ENCODE measurements at places on chromosomes 13 and 19. TPM values are rescaled to one million over a fixed set of nuclear protein-coding genes. Genes with fewer than 3 reads are reported as not detected.

DNA sequence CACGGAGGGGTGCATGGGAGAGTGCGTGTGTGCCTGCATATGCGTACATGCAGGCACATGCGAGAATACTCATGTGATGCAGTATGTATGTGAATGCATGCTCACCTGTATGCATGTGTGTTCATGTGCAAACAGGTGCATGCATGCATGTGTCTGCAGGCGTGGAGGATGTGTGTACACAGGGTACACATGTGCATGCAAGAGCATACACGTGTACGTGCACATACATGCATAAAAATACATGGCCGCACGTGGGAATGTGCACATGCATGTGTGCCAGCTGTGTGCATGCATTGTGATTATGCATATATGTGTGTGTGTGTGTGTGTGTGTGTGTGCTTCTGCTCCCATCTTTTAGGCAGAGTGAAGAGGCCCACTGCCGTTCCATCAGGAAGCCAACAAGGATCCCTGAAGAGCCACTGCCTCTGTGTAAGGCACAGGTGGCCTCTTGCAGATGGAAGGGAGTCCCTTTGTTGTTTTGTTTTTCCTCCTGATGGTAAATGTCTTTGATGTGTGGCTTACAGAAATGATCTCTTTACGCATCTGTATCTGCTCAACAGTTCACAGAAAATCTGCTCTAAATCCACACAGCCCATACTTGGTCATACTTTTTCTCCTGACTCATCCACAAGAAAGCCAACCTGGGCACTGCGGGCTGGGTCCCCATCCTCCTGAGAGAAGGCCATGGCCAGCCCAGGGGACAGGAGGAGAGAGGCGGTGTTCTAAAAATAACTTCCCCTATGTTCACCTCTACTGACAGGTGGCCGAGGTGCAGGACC is 50.7 kb downstream of the KLF2 start:
- peaks cover 20% of the 10 kb centered on the region for H3K36me3 ChIP-seq
- peak overlapping the region; percentile 28 for H3K27ac ChIP-seq
- no peak for DNase-seq
- H3K4me3 ChIP-seq = no peak overlapping the region

GRCh38 chr19:18904334-18905057 is 8.5 kb upstream of the CERS1 start:
- H3K36me3 ChIP-seq = no peaks in the 10 kb centered on the region
- H3K4me3 ChIP-seq = no peak overlapping the region
- DNase-seq = no peak

DNA sequence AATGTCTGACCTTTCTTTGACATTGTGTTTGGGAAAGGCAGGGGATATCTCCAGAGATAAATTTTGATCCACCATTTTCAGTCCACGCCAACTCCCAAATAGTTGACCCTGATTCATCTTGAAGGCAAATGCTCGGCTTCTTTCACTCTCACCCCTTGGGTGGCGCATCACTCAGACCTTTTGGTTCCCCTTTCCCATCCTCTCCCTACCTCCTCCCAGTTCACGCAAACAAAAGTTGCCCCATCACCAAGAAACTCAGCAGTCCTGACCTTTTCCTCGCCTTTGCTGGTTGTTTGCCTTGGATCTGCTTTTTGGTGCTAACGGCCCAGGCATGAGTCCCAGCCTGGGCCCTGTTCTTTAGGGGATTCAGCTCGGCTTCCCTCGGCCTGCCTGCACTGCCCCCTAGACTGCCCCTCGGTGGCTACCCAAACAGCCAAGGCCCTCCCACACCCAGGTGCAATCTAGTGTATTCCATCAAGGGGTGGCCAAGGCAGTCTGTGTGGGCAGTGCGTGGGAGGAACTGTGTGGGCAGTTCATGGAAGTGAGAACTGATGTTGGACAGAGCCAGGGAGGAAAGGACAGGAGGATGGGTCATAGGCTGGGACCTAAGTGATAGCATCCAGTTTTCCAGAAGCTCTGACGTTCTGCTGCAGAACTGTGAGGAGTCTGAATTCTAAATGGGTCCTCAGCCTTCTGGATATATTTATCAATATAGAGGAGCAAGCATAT is 255.7 kb downstream of the DLEU7 start:
- H3K36me3 ChIP-seq = no peaks in the 10 kb centered on the region
- no peak overlapping the region for H3K4me3 ChIP-seq
- peaks cover 25% of the 10 kb centered on the region for H3K4me1 ChIP-seq

GRCh38 chr13:99442273-99442895 is 58.9 kb upstream of the TM9SF2 start:
- peak overlapping the region; percentile 40 for H3K27ac ChIP-seq
- peaks cover 27% of the 10 kb centered on the region for H3K27me3 ChIP-seq
- H3K4me3 ChIP-seq = no peak overlapping the region
- DNase-seq = no peak

- H3K27ac ChIP-seq = no peak overlapping the region
- H3K36me3 ChIP-seq = no peaks in the 10 kb centered on the region
- peaks cover 12% of the 10 kb centered on the region for H3K27me3 ChIP-seq
- H3K4me3 ChIP-seq = no peak overlapping the region
- peaks cover 4% of the 10 kb centered on the region for H3K4me1 ChIP-seq
Observed at GRCh38 chr13:80870186-80870585, 529.3 kb upstream of the SPRY2 start.

The RXFP2 gene
- not detected for total RNA-seq

The PRR22 gene
- total RNA-seq = 5.2 TPM

The DHDH gene
- 3.4 TPM for total RNA-seq

The KLK13 gene
- total RNA-seq = 1.5 TPM

The KLK12 gene
- total RNA-seq = 1.6 TPM

DNA sequence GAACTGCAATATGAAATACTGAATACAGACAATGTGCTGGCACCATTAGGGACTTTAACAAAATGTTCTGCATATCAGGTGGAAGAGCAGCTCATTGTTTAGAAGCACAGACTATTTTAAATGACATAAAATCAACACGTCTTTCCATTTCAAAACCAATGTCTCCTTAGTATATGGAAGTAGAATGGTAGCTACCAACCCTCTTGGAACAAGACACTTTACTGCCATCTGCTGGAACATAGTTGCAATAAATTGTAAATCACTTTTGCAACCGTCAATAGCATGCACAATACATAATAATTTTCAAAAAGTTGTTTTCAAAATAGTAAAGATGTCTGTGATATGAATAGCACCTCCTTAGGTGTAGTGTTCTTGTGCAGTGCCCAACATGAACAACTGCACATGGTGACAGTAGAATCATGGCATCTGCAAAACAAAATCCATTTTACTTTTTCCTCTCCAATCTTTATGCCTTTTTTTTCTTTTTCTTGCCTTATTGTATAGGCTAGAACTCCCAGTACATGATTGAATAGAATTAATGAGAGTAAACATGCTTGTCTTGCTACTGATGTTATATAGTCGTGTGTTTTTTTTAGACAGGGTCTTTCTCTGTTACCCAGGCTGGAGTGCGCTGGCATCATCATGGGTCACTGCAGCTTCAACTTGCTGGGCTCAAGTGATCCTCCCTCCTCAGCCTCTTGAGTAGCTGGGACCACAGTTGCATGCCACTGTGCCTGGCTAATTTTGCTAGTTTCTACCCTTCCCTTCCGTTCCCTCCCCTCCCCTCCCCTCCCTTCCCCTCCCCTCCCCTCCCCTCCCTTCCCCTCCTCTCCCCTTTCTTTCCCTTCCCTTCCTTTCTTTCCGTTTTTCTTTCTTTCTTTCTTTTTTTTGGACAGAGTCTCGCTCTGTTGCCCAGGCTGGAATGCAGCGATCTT is 7.8 kb upstream of the LYPD5 start:
- no peaks in the 10 kb centered on the region for H3K4me1 ChIP-seq
- no peak overlapping the region for H3K27ac ChIP-seq
- DNase-seq = no peak

DNA sequence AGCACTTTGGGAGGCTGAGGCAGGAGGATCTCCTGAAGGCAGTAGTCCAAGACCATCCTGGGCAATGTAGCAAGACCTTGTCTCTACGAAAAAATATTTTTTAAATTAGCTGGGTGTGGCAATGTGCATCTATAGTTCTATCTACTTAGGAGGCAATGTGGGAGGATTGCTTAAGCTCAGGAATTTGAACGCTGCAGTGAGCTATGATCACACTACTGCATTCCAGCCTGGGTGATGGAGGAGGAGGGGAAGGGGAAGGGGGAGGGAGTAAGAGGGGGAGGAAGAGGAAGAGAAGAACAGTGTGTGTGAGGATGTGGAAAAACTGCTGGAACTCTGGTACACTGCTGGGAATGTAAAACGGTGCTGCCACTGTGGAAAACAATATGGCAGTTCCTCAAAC is 9.2 kb upstream of the CLIP3 start:
- H3K4me1 ChIP-seq = peaks cover 10% of the 10 kb centered on the region
- H3K36me3 ChIP-seq = peaks cover 4% of the 10 kb centered on the region
- peak overlapping the region; percentile 70 for H3K27ac ChIP-seq
- no peaks in the 10 kb centered on the region for H3K27me3 ChIP-seq
- H3K4me3 ChIP-seq = no peak overlapping the region
- DNase-seq = no peak

DNA sequence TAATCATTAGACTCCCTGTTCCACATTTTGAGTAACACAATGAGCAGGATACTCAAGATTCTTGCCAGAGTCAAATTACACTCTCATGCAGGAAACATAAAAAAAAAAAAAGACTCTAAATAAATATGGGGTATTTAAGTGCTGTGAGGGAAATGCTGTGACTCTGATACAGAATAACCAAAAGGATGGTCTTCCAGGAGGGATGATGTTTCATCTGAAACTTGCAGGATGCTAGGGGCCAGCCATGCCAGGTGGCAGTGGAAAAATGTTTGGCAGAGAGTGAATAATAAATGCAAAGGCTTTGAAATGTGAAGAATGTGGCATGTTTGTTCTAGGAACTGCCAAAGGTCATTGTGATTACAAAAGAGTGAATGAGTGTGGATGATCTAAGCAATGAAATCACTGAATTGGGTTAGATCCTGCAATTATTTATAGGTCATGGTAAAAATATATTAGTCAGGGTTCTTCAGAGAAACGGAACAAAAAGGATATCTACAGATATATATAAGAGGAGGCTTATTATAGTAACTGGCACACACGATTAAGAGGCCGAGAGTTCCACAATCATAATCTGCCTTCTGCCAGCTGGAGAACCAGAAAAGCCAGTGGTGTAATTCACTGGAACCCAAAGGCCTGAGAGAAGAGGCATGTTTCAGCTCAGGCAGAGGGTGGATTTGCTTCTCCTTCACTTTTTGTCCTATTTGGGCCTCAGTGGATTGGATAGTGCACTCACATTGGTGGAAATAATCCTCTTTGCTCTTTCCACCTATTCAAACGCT is 1832.8 kb upstream of the MIR17HG start:
- peak overlapping the region; percentile 47 for H3K27ac ChIP-seq
- H3K36me3 ChIP-seq = no peaks in the 10 kb centered on the region

GRCh38 chr19:12828494-12828893 is 5.9 kb downstream of the RTBDN start:
- H3K4me1 ChIP-seq = peaks cover 8% of the 10 kb centered on the region
- no peak for DNase-seq
- H3K27me3 ChIP-seq = peaks cover 84% of the 10 kb centered on the region
- no peak overlapping the region for H3K27ac ChIP-seq

DNA sequence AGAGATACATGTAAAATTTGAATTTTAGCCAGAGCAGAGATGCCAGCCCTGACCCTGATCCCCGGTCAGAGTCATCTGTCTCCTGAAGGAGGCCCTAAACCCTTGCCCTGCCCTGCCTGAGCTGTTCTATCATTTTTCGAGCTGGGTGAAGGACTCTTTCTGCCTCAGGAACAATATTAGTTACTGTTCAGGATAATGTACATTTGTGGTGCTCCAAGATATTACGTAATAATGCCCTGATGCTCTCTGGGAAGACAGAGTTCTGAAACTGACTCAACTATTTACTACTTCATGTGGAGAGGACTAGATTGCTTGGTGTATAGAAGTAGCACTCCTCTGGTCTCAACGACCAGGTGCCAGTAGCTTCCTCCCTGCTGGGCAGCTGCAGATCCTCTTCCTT is 37.9 kb upstream of the UBL3 start:
- no peaks in the 10 kb centered on the region for H3K36me3 ChIP-seq
- no peaks in the 10 kb centered on the region for H3K27me3 ChIP-seq
- no peak overlapping the region for H3K4me3 ChIP-seq
- no peak overlapping the region for H3K27ac ChIP-seq

DNA sequence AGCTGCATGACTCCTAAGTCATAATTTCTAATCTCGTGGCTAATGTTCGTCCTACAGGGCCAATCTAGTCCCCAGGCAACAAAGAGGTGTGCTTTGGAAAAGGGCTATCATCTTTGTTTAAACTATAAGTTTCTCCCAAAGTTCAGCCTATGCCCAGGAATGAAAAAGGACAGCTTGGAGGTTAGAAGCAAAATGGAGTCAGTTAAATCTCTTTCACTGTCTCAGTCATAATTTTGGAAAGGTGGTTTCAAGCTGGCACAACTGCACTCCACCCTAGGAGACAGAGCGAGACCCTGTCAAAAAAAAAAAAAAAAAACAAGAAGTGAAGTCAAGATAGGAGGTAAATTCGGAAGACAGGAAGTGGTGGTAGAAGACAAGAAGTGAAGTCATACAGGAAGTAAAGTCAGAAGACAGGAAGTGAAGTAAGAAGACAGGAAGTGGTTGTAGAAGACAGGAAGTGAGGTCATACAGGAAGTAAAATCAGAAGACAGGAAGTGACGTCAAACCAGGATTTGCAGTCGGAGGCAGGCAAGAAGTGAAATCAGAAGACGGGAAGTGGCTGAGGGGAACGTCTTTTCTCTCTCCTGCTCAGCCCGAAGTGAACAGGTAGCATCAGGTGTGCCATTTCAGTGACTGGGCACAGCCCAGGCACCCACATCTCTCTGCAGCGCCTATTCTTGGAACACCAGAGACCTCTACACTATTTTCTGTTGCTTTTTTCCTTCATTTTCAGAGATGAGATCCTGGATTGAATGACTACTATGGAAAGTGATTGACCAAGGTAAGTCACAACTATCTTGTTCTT is 32.2 kb downstream of the GP6 start:
- peaks cover 39% of the 10 kb centered on the region for H3K27me3 ChIP-seq
- H3K4me1 ChIP-seq = peaks cover 6% of the 10 kb centered on the region
- peaks cover 27% of the 10 kb centered on the region for H3K36me3 ChIP-seq
- H3K4me3 ChIP-seq = peak overlapping the region; percentile 88

GRCh38 chr19:4268816-4269430 is 10.1 kb upstream of the SHD start:
- no peak overlapping the region for H3K27ac ChIP-seq
- H3K27me3 ChIP-seq = no peaks in the 10 kb centered on the region
- peaks cover 4% of the 10 kb centered on the region for H3K36me3 ChIP-seq
- DNase-seq = no peak
- H3K4me1 ChIP-seq = peaks cover 5% of the 10 kb centered on the region
- no peak overlapping the region for H3K4me3 ChIP-seq

DNA sequence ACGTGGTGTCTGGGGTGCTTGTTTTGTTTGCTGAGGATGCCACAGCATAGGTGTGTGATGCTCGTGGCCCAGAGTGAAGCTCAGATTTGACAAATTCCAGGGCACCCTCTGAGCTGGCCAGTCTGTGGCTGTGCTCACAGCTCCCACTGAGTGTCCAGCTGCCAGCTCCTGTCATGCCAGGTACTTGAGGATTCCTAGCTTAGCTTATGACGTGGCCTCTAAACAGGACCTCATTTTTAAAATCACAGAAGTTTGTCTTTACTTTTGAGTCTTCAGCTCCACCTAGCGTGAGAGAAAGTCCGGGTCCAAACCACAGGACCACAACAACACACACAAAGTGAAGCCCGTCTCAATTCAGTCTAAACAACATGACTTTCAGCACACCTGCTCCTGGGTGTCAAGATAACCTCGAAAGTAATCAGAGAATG is 117.3 kb downstream of the RAB20 start:
- no peaks in the 10 kb centered on the region for H3K27me3 ChIP-seq
- H3K36me3 ChIP-seq = peaks cover 21% of the 10 kb centered on the region
- no peak for DNase-seq
- no peak overlapping the region for H3K27ac ChIP-seq

The ZNF667 gene
- not detected for total RNA-seq

- H3K4me1 ChIP-seq = peaks cover 54% of the 10 kb centered on the region
- DNase-seq = no peak
- H3K27ac ChIP-seq = no peak overlapping the region
- no peaks in the 10 kb centered on the region for H3K27me3 ChIP-seq
- peaks cover 7% of the 10 kb centered on the region for H3K36me3 ChIP-seq
- H3K4me3 ChIP-seq = no peak overlapping the region
Observed at GRCh38 chr13:46596466-46596865, 43.5 kb downstream of the LRCH1 start.

Measured in type B pancreatic cell (in vitro differentiated cells).